ENCODE measurements at places on chromosomes 3 and 15. TPM values are rescaled to one million over a fixed set of nuclear protein-coding genes. Genes with fewer than 3 reads are reported as not detected.

- peaks cover 33% of the 10 kb centered on the region for H3K36me3 ChIP-seq
- H3K27me3 ChIP-seq: no peaks in the 10 kb centered on the region
- peak; percentile 6 for DNase-seq
- no peak overlapping the region for H3K27ac ChIP-seq
These were observed 250.5 kb downstream of the ADAMTSL3 start for GRCh38 chr15:83904107-83905040.

GRCh38 chr3:197495059-197495455 lies 60.7 kb downstream of the BDH1 start:
- no peak overlapping the region for H3K4me3 ChIP-seq
- DNase-seq: no peak
- H3K27ac ChIP-seq: no peak overlapping the region
- H3K4me1 ChIP-seq: peaks cover 7% of the 10 kb centered on the region

GRCh38 chr3:53083949-53084309 lies 38.1 kb upstream of the SFMBT1 start:
- peak overlapping the region; percentile 85 for H3K27ac ChIP-seq
- H3K27me3 ChIP-seq: no peaks in the 10 kb centered on the region
- H3K4me1 ChIP-seq: peaks cover 24% of the 10 kb centered on the region
- H3K4me3 ChIP-seq: no peak overlapping the region
- DNase-seq: no peak

DNA sequence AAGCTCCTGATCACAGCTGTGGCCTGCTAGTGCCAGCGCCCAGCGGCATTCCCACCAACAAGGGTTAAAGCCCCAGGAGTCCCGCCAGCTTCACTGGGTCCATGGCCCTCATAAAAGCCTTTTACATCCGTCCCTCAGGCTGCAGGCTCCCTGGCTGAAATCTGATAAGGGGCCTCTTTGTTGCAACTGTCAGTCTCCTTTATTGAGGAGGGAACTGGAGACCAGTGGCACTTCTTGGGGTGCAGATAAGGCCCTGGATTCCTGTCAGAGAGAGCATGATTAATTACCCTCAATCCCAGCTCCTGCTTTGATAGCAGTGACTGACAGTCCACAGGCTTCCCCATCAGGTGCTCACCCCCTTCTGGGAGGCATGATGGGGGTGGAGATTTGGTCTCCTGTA lies 30.9 kb upstream of the CLK3 start:
- no peaks in the 10 kb centered on the region for H3K4me1 ChIP-seq
- no peaks in the 10 kb centered on the region for H3K27me3 ChIP-seq
- no peak overlapping the region for H3K4me3 ChIP-seq
- no peak overlapping the region for H3K27ac ChIP-seq
- peaks cover under 1% of the 10 kb centered on the region for H3K36me3 ChIP-seq

DNA sequence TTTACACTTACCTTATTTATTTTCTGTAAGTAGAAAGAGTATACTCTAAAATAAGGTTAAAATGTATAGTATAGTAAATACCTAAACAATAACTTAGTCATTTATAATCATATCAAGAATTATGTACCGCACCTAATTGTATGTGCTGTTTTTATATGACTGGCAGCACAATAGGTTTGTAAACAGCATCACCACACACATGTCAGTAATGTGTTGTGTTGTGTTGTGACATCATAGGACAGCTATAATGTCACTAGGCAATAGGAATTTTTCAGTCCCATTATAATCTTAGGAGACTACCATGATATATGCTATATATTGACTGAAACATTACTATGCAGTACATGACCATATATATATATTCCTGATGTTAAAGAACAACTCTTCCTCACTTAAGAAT lies 99.9 kb upstream of the CNTN4 start:
- H3K4me1 ChIP-seq: no peaks in the 10 kb centered on the region
- no peaks in the 10 kb centered on the region for H3K27me3 ChIP-seq
- no peak overlapping the region for H3K4me3 ChIP-seq
- H3K27ac ChIP-seq: no peak overlapping the region
- H3K36me3 ChIP-seq: no peaks in the 10 kb centered on the region

DNA sequence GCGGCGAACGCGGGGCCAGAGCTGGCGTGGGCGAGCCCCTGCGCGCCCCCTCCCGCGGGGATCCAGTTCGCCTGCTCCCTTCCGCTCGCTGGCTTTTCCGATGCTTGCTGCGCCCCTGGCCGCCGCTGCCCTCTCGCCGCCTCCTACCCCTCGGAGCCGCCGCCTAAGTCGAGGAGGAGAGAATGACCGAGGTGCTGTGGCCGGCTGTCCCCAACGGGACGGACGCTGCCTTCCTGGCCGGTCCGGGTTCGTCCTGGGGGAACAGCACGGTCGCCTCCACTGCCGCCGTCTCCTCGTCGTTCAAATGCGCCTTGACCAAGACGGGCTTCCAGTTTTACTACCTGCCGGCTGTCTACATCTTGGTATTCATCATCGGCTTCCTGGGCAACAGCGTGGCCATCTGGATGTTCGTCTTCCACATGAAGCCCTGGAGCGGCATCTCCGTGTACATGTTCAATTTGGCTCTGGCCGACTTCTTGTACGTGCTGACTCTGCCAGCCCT lies 721 bp downstream of the P2RY1 start:
- no peaks in the 10 kb centered on the region for H3K27me3 ChIP-seq
- peak overlapping the region; percentile 82 for H3K27ac ChIP-seq
- H3K36me3 ChIP-seq: no peaks in the 10 kb centered on the region
- peaks cover 26% of the 10 kb centered on the region for H3K4me1 ChIP-seq
- H3K4me3 ChIP-seq: peak overlapping the region; percentile 72

EPHA6 gene
- total RNA-seq: 0.66 TPM

NSUN3 gene
- 7.1 TPM for total RNA-seq

Data from heart right ventricle (tissue), 16 donors.